ENCODE measurements at places on chromosomes 7 and 10. TPM values are rescaled to one million over a fixed set of nuclear protein-coding genes. Genes with fewer than 3 reads are reported as not detected.

DNA sequence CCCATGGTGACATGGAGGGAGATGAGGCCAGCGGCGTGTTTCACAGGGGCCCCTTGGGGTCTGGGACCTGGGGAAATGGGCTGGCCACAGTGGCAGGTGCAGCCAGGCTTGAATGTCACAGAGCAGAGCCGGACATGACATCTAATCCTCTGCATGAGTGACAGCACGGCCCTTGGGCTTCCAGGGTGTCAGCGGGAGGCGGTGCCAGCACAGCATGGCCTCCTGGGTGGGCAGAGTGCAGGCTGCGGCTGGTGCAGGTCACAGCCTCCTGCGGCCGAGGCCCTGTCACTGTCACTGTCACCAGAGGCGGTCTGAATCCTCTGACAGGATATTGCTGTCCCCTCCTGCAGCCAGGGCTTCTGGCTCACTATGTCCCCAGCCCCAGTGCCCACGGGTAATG is 18.2 kb downstream of the BHLHA15 start:
- no peak overlapping the region for H3K4me3 ChIP-seq
- no peaks in the 10 kb centered on the region for H3K27me3 ChIP-seq
- H3K36me3 ChIP-seq, result peaks cover 41% of the 10 kb centered on the region
- no peaks in the 10 kb centered on the region for H3K4me1 ChIP-seq

The LRIT1 gene
- total RNA-seq, result not detected

The AGR3 gene
- total RNA-seq, result not detected

The SPDYE6 gene
- total RNA-seq, result not detected
